ENCODE measurements at places on chromosomes 11 and 22.

GRCh38 chr11:3164552-3165151, 458 bp downstream of the OSBPL5 start:
- DNase-seq = no peak

DNA sequence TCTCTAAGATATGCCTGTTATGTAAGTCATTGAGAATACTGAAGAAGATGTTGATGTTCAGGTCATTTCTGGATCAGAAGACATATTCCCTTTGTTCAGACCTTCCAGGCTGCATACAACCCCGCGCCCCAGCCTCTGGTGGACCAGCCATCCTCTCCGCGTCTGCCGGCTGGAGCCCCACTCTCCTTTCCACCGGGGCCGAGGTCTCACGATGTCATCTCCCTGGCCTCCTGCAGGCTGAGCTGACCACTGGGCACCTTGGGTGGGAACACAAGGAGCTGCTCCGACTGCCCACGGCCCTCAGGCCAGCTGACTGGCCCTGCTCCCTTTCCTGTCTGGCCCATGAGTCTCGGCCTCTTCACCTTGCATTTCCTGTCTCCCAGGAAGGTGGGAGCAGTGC, 124.6 kb downstream of the SHANK2 start:
- no peak for DNase-seq

- no peak for DNase-seq
Measured at GRCh38 chr11:124108156-124108555, 7.1 kb upstream of the VWA5A start.

- DNase-seq = no peak
Measured at GRCh38 chr11:95570845-95571244, 218.7 kb downstream of the FAM76B start.

GRCh38 chr11:61752117-61752924, at the start of gene MYRF:
Gene MYRF, plus strand, starts transcription at chr11:61752636. Its CDS starts 109 bp downstream, at chr11:61752745.
- no peak for DNase-seq

GRCh38 chr11:33358150-33358831, 101.1 kb downstream of the HIPK3 start:
- DNase-seq = no peak

GRCh38 chr11:91314521-91314920, 910.1 kb upstream of the FAT3 start:
- DNase-seq = no peak

GRCh38 chr11:94219771-94220170, 84.6 kb upstream of the IZUMO1R start:
- DNase-seq = no peak

- DNase-seq = no peak
Measured at GRCh38 chr22:44850946-44851345, 98.6 kb downstream of the ARHGAP8 start.
